ENCODE measurements at places on chromosomes 2 and 18.

DNA sequence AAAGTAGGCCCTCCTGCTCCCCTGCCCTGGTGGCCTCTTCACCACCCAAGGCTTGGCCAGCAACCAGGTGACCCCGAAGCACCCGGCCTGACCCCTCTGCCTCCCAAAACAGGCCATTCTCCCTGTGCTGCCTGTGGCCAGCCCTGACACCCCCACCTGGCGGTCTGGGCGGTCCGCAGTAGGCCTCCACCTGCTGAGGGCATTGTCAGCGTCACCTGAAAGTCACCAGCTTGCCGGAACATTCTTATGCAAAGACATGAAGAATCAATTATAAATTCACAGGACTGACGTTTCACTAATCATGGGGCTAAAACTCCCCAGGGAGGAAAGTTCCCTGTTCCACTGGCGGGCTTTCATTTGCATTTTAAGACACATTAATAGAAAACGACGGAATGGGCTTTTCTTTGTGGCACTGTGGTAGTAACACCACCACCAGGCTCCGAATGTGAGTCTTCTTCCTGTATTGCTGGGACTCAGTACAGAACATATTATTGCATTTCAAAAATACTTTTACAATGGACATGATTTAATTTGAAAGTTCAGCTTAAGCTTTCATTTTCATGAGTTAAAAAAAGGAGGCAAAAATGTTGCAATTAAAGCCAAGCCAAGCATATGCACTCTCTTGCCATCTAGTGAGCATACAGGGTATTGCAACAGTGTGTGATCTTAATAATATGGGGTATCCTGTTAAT is 57.4 kb downstream of the ADI1 start:
- DNase-seq = peak; percentile 57

GRCh38 chr18:61941948-61942471 is 49.2 kb upstream of the RNF152 start:
- no peak for DNase-seq

DNA sequence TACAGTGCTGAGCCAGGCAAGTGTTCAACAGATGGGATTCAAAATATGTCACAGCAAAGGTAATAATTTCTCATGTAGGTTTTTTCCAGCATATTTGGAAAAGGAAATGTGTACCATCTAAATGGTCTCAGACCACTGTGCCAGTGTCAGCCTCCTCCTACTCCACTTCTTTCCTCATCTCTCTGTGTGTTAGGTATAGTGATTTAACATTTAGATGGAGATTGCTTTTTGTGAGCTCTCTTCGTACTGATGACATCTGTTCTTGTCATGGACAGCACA is 80.9 kb upstream of the TSPYL6 start:
- DNase-seq = no peak

DNA sequence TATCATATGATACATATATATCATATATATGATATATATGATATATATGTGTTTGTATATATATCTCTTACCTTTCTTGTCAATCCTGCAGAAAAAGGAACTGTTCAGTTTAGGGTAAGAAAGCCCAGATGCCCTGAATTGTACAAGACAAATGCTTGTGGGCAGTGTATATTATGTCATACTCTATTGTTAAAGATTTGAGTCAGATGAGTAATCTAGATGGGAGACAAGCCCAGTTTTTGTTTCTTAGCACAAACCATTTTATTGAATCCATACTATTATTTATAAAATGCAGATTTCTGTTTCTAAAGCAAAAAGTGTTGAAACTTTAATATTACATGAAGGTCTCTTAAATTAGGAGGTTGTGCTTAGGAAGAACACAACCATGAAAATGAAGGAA is 90.6 kb downstream of the VRK2 start:
- DNase-seq = peak; percentile 50

DNA sequence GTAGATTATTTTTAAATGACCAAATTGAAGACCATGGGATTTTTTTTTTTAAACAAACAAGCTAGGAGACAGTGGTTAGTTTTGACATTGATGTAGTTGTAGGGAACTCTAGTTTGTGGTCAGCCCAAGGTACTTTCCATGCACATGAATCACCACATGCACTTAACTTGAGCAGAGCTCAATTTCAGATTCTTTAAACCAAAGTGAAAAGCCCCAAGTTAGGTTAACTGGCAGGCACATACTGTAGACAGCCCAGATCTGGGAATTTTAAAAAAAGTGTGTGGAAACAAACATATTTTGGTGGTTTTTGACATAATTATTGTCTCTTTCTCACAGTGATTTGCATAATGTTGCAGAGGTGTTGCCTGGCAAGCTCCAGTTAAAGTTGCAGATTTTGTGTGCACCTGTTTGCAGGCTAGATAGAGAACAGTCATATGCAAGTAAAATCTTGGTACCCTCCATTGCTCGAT is 88.4 kb downstream of the BCL2L11 start:
- no peak for DNase-seq

DNA sequence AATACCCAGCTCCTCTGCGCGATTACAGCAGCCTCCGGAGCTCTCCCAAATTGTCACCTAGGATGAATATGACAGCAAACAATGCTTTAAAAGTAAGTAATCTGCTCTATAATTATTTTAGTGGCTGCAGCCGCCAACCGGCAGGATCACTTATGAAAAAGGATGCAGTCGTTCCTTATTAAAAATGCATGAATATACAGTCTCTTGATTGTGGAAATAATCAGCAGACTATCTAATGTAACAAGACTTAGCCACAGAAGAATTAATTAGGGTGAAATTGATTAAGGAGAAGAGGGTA is 71.8 kb upstream of the STPG4 start:
- DNase-seq = no peak

- DNase-seq = no peak
Observed at GRCh38 chr2:120396861-120397811, 51.2 kb downstream of the INHBB start.

DNA sequence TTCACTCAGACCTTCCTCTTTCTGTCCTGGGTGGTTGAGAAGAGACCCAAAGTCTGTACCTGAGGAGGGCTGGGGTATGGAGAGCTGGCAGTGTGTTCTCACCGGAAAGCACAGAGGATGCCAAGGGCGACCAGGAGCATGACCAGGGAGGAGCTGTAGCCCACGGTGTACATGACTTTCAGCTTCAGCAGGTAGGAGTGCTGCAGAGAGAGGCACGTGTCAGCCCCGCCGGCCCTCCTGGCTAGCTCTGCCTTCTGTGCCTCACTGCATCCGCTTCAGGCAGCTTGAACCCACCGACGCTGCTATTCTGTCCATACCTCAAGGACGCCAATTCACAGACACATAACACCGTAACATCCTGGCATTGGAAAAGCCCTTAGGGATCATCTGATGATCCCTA is 34.0 kb downstream of the TMEM37 start:
- no peak for DNase-seq

GRCh38 chr18:48939205-48940097 is 11.3 kb downstream of the SMAD7 start:
- DNase-seq = no peak

- DNase-seq = no peak
Observed at GRCh38 chr2:118464046-118464445, 375.8 kb downstream of the INSIG2 start.

GRCh38 chr2:234955091-234955591 is 3.3 kb downstream of the SH3BP4 start:
- DNase-seq = peak; percentile 60

- no peak for DNase-seq
Observed at GRCh38 chr2:233354971-233355574, 779 bp downstream of the DGKD start.

- peak; percentile 35 for DNase-seq
Observed at GRCh38 chr2:142865924-142866323, 11.5 kb upstream of the KYNU start.

GRCh38 chr2:16251511-16252225 is 311.3 kb downstream of the MYCN start:
- DNase-seq = no peak

GRCh38 chr18:59279193-59279592 is 5.9 kb upstream of the RAX start:
- no peak for DNase-seq

DNA sequence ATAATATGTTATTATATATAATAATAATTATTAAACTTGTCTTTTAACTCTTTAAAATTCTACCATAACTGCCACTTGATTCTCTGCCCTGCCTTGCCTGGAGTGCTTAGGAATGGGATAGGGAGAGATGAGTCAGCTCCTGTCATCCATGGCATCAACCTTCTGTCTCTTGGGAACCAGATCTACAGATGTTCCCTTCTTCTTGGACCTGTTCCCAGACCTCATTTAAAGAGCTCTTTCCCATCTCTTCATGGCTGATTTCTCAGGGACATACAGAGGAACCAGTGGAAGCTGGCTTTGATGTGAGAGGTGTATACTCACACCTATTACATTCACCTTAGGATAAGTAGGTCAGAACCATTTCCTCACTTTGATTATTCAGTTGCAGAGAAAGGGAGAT is 155.3 kb upstream of the MYO3B start:
- DNase-seq = no peak

GRCh38 chr2:170162271-170162632 is 15.7 kb upstream of the MYO3B start:
- DNase-seq = no peak

DNA sequence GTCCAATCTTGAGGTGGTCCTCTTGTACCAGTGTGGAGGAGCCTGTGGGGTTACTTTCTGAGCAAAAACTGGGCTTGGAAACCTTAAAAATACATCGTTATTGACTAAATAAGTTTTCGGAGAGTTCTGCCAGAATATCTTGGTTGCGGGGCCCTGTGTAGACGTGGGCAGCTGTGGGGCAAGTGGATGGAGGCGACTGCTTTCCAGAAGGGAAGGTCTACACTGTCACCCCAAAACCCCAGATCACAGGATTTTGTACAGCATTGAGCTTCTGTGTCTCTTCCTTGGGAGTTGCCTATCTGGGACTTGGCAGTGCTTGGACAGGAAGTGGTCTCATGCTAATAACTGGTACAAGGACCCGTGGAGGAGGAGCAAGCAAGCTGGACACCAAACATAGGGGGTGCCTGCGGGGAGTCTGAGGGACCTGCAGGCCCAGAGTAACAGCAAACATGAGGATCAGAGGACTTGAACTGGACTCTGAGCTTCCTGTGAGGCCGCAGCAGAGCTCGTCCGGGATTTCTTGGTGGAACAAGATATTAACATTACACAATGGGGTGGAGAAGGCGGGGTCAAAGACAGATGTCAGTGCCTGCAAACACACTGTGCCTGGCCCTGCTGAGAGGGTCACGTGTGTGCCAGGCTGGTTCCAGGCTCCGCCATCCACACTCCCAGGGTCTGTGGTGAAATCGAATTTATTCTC is 48.0 kb upstream of the CTLA4 start:
- DNase-seq = no peak

DNA sequence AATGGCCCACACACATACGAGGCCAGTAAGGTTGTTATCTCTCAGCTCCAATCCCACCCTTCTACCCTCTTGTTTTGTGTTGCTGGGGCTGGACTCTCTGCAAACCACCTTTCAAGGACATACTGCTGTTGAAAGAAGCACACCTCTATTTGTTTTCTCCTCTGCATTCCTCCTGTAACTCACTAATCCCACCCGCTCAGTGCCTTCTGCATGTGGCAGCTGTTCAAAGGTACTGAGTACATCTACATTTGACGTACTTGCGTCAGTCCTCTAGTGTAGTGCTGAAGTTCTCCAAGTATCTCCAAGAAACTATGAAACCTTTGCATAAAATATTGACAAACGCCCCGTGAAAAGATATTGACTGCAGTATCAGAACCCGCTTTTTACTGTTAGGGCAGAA is 310.6 kb downstream of the AFF3 start:
- no peak for DNase-seq

- peak; percentile 45 for DNase-seq
Observed at GRCh38 chr2:24881623-24882022, 38.4 kb downstream of the ADCY3 start.

GRCh38 chr18:57900906-57901435 is 97.9 kb upstream of the ATP8B1 start:
- no peak for DNase-seq

DNA sequence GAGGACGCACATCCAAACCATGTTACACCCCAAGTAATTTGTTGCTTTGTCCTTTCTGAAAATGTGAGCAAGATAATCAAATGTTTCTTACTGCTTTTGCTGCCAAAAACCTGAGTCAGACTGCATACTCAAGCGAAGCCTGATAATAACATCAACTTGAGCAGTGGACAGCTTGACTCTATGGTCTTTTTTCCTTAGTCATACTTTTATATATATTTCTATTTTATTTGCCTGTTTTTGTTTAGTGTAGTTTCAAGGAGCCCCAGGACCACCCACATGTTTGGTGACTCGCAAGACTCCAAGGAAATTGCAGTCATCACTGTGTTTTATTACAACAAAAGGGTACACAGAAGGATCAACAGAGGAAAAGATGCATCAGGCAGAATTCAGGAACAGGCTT is 688.4 kb upstream of the PIK3C3 start:
- DNase-seq = no peak

GRCh38 chr18:10488017-10488416 is 33.6 kb downstream of the APCDD1 start:
- DNase-seq = no peak

- no peak for DNase-seq
Observed at GRCh38 chr2:2232167-2232566, 98.9 kb downstream of the MYT1L start.

GRCh38 chr2:217309056-217309455 is 449.2 kb upstream of the TNP1 start:
- no peak for DNase-seq

DNA sequence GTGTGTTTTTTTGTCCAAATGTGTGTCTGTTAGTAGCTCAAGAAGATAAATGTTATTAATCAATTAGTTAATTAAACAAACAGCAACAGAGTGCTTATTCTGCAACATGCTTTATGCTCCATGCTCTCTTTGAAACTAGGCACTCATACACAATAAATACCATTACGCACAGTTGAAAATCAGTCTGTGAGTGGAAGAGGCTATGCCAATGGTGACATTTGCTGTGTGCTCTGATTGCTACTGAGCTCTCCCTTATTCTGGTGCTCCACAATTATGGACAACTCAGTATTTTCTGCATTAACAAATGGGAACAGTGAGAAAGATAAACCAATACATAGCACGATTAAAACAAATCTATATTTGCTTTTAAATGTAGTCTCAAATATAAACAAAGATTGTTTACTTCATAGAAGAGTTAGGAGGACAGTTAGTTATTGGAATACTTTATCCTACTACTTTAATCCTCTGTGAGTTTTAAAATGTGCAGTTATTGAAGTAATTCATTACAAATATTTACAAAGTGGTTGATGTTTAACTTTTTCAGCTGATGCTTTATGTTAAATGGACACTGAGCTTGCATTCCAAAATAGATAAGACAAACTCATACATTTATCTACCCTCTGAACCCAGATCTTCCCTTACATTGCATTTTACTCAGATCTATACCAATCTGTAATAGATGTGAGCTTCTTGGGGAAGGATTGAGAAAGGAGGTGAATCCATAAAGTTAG is 55.3 kb downstream of the NXPH2 start:
- DNase-seq = no peak

DNA sequence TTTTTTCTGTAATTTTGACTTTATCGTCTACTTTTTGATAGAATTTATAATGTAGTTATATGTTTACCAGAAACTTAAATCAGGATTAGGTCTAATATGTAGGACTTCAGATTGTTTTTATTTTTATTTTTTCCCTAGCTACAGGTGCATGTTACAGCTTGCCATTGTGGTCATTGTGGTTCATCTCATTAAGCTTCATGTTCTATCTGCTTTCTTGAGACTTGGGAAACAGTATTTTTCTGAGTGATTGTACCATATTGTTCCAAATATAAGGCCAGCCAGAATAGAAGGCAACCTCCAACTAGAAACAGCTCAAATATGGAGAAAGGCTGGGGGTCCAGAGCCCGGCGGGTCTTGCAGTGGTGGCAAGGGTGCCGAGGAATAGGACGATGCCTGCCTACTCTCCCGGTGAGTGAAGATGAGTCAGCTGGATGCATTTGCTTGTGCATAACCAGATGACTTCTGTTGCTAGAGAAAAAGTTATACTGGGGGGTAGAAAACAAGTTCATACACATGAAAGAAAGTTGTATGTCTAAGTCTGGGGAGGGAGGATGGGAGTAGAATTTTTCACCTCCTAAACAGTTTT is 188.4 kb downstream of the CCDC85A start:
- DNase-seq = no peak
